LHCN-M2 (cell line): ENCODE measurements at places on chromosomes 7 and 10. TPM values are rescaled to one million over a fixed set of nuclear protein-coding genes. Genes with fewer than 3 reads are reported as not detected.

DNA sequence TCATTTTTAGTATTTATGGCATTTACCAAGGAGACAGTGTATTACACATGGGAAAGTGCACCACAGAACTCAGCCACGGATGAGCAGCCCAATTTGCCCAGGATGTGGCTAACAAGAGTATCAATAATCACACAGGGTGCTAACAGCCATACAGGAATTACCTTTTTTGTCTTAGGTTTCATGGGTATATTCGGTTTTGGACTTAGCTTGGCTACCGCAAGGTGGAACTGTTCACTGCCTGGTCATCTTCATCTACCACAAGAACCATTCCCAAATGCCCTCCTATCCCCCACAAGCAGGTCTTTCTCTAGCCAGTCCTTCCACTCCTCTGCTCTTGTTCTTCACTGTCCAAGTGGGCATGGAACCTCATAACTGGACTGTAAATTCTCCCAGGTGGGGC lies 6.0 kb downstream of the PDLIM1 start:
- DNase-seq: no peak

GRCh38 chr10:114385557-114385956 lies 18.7 kb downstream of the AFAP1L2 start:
- DNase-seq: no peak

GRCh38 chr10:79608505-79609375 lies 2.0 kb upstream of the SFTPA1 start:
- DNase-seq: peak; percentile 8

DNA sequence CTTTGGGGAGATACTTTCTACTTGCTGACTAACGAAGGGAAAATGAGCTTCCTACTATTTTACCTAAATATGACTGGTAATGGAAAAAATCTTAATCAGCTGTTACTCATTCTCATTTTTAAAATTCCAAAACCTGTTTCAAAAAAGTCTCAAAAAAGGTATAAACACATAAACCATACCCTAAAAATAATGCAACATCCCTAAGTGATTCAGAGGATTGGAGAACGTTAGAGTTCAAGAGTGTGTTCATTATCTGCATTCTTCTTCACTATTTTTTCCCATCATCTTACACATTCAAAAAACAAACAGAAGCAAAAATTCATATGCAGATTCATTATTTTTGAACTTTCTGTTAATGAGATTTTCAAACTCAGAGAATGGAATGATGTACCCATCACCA lies 150.4 kb upstream of the GNAI1 start:
- peak; percentile 32 for DNase-seq

Gene OPN1SW
- total RNA-seq: 1.7 and 2.1 TPM in 2 replicates

Gene AASS
- total RNA-seq: 9.0 and 11.0 TPM in 2 replicates

Gene BTBD16
- total RNA-seq: not detected in 2 replicates

Gene CACNA2D1
- total RNA-seq: 36.7 and 40.4 TPM in 2 replicates

Gene GCK
- total RNA-seq: not detected in 2 replicates
